ENCODE measurements at places on chromosomes 1 and 21. TPM values are rescaled to one million over a fixed set of nuclear protein-coding genes. Genes with fewer than 3 reads are reported as not detected.

HHIPL2 gene
- 0.99 TPM for total RNA-seq

DNA sequence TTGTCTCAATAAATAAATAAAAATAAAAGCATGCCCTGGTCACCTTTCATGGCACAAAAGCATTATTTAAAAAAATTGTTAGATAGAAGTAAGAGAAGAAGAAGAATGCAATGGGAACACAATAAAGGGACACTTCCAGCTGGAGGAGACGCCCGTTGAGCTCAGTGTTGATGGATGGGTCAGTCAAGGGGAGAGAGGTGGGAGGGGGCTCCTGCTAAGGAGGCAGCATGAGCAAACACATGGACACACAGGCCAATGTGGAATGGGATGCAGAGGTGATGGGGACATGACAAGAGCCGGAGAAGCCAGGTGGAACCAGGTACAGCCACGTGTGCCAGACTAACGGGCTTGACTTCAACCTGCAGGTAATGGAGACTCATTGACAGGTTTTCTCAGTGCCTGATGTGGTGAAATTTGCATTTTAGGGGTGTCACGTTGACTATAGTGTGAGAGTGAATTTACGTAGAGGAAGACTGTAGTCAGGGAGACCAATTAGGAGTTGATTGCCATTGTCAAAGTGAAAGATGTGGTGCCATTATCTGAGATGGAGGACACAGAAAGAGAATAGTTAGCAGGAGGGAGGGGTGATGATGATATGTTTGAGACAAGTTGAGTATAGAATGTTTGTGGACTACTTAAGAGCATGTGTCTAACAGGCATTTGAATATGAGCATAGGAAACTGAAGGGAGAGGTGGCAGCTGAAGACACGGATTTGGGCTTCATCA is 48.7 kb upstream of the ATP2B4 start:
- DNase-seq, result no peak

- no peak for DNase-seq
Observed at GRCh38 chr1:107091418-107091817, 34.9 kb downstream of the PRMT6 start.

DNA sequence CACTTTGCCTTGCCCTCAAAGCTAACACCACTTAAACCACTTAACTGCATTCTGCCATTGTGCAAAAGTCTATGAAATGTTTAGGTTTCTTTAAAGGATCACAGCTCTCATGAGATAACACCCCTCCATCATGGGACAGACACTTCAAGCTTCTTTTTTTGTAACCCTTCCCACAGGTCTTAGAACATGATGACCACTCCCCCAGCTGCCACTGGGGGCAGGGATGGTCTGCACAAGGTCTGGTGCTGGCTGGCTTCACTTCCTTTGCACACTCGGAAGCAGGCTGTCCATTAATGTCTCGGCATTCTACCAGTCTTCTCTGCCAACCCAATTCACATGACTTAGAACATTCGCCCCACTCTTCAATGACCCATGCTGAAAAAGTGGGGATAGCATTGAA is 7.7 kb downstream of the ADAMTS1 start:
- DNase-seq, result no peak

DNA sequence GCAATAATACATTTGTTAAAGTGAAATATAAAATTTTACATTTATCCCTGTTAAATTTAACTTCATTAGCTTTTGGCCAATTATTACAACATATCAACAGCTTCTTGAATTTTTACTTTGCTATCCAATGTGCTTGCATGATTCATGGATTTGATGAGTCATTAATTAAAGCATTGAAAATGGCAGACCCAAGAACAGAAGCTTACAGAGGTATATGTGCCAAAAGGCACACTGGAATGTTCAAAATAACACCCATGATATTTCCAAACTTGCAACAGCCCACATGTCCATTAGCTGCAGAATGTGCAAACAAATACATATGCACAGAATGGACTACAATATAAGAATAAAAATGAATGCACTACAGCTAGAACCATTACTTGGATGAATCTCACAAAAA is 76.4 kb upstream of the MAN1A2 start:
- DNase-seq, result no peak
